ENCODE measurements at places on chromosomes 12 and 14.

DNA sequence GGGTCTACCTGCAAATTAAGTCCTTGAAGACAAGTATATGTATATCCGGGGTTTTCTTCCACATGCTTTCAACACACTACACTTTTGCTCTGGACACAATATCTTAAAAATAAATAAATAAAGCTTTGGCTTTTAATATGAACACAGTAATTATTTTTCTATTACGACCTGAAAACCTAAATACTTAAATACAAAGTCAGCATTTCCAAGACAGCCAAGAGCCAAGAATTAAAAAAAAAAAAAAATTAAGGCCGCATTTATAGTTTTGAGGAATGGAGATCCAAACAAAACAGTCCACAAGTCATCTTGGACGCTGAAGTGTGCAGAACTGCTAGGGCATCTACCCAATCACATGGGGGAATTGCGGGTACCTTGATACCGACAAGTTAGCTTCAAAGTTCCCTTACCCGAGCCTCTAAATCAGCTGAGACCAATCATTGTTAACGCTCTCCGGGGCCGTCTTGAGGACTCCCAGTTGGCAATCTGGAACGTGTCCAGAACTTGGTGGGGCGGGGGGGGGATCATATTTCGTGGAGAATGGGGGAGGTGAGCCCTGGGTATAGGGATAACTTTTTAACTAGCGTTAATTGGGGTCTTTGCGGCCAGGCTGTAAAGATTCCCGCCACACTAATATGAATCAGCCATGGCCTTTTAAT, 731 bp upstream of the PCNX4 start:
- DNase-seq: peak; percentile 7

DNA sequence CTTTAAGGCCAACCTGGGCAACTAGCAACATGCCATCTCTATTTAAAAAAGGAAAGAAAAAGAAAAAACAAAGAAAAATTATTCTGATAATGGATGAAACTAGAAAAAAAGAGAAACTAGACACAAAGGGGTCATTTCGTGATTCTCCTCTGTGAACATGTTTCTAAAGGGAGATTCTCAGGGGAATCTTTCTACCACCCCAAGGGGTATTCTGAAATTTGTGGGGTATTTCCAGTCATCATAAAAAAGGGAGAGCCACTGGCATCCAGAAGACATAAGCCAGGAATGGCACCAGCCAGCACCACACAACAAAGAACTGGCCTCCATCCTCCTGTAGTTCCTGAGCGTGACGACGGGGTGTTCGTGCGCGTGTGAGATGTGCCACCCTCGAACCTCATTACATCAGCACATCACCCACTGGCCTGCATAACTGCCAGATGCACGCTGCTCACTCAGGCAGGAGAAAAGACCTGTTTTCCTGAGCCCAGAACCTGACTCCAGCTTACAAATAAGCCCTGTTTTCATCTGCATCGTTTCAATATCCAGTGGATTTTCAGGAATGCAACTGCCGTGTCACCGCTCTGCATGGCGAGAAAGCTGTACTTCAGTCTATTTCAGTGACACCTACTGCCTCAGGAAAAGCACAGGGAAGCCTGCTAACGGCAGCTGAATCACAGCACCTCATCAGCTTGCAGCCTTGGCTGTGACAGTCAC, 23.9 kb downstream of the STX2 start:
- DNase-seq: no peak

DNA sequence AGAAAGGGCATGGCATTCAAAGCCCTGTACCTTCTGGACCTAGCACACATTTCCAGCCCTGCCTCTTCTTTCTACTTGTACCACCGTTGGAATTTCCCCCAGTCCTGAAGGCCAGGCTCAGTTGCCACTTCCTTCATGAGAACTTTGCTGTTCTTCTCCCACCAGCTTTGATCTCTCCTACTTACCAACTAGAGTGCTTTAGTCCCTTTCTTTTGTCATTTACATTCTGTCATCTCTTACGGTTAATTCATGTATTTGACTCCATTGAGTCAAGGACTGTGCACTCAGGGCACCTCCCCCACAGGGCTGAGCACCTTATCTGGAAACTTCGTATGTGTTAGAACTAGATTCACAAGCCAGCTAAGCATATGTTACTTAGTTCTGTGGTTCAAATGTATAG, 26.3 kb downstream of the BICDL1 start:
- DNase-seq: peak; percentile 54

- DNase-seq: no peak
Measured at GRCh38 chr14:62718629-62719028, 326.6 kb downstream of the KCNH5 start.

DNA sequence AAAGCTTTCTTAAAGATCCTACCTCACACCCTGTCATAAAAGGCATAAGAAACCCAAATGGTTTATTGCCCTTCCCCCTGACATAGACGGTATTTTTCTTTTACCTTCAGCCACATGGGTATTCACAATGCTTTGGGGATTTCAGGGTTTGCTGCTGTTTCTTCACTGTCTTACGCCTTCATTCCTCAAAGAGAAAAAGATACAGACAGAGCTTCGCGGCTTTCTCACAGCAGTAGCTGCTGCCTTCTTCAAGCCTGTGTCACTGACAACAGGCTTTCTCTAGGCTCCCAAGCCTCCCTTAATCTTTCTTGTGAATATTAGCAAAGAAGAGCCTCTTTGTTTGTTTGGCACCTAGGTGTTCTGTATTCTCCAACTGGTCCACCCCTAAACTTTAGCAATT, 197.4 kb upstream of the ARID2 start:
- DNase-seq: no peak

DNA sequence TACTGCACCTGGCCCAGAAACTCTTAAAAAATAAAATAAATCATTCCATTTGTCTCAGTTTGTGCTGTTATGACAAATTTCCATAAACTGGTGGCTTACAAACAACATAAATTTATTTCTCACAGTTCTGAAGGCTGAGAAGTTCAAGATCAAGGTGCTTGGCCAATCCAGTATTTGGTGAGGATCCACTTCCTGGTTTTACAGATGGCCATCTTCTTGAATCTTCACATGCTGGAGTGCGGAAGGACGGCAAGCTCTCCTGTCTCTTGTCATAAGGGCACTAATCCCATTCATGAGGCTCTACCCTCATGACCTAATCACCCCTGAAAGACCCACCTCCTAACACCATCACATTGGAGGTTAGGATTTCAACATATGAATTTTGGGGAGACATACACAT, 29.9 kb upstream of the MYBPC1 start:
- no peak for DNase-seq

DNA sequence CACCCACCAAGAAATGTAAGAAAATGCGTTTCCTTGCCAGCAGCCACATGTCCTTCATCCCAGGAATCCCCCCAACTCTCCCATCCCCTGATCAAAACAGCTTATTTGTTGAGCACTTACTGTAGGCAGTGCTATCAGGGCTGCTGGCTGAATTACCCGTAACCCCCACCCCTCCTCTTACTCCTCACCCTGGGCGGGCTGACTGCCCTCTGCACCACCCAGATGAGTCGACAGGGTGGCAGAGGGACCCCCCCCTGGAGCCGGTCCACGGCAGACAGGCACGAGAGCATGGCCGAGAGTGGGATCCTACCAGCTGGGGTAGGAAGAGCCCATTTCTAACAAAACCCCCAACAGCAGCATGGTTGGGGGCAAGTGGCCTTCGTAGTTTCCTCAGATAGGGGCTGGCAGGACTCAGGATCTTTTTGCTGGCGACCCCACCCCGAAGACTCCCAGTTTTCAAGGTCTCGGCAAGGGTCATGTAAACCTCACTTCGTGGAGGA, 1.1 kb upstream of the RHOF start:
- DNase-seq: no peak

- DNase-seq: no peak
Measured at GRCh38 chr12:122860854-122861586, 25.8 kb downstream of the HIP1R start.
